ENCODE measurements at places on chromosomes 2 and 18.

DNA sequence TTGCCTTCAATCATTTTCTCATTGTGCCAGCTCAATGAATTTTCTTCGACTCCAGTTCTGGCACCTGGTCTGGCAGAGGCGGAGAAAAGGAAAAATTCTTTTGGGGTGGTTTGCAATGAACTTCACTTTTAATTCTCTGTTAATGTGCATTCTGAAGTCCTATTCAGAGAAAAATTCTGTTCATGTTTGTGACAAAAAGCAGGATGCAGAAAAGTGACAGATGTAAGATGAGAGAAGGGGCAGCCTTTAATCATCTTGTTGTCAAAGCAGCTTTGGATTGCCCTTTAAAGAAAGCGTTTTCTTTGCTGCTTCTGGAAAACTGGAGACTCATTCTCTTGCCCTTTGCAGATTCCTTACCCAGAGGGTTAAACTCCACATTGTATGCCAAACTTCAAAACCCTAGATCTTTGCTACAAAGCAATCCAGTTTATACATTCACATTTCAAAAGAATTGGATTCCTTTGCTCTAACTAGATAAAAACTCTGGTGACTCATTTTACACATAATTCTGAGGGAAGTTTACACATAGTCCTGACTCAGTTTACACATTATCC is 94.6 kb upstream of the CAVIN2 start:
- DNase-seq: no peak

DNA sequence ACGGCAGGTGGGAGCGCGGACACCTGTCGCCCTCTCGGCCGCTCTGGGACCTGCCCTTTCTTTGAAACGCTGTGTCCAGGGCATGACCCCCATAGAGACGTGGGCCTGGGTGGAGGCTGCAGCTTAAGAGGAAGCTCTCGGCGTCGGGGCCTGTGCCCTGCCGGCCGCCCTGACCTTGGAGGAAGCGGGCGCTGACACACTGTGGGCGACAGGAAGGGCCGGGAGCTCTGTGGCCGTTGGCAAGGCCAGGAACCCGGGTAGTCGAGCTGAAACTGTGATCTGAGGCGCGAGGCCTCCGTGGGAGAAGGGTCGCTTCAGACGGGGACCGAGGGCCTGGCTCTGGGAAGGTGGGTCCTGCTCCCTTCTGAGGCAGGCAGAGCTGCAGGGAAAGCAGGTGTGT is 28.2 kb downstream of the KCNG2 start:
- no peak for DNase-seq

DNA sequence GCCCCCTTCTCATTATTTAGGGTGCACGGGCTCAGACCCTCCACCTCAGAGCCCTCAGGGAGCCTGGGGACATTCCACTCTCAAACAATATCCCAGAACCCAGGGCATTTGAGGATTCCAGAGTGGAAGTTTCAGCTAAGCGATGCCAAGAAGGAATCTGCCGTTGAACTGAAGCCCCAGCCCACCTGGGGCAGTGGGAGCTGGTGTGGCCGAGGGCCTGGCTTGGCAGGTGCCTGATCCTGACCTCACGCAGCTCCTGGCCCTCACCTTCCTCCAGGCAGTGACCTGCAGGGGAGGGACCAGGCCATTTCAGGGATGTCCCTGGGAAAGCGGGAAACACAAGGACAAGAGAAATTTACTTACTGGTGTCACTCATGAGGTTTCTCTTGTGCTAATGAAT is 58.2 kb downstream of the ACKR3 start:
- no peak for DNase-seq

- no peak for DNase-seq
Observed at GRCh38 chr2:74581463-74581862, 26.9 kb downstream of the DOK1 start.

DNA sequence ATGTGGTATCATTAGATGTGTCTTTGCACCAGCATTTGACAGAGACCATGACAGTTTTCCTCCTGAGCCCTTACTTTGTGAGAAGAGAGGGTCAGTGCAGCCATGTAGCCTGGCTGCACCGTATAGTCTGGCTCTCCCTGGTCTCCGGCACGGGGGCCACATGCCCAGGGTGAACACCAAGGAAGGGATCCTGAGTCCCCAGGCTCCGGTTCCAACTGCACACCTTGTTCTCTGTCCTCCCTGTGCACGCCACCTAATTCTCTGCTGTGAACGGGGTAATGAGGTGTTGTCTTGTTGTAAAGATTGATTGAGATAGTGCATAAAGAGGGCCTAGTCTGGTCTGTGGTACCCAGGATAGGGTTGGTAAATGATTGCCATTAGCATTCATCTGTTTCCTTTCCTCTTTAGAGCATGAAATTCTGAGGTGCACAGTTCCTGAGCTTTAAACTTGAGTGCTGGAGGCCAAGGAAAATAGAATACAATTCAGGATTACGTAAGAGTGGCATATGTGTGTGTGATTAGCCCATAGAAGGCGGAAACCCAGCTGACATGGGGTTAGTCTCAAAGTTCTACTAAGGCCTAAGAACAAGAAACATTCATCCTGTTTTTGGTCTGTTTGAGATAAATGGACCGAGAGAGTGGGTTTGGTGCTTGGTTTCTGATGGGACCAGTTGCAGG is 55.5 kb downstream of the NCK2 start:
- peak; percentile 73 for DNase-seq

GRCh38 chr2:149420053-149420963 is 89.9 kb downstream of the LYPD6 start:
- DNase-seq: peak; percentile 39

All from fibroblast of lung (primary cell).